ENCODE measurements at places on chromosomes 4 and X.

- DNase-seq, result no peak
Observed at GRCh38 chr4:189341881-189342280, 598.8 kb upstream of the FRG1 start.

DNA sequence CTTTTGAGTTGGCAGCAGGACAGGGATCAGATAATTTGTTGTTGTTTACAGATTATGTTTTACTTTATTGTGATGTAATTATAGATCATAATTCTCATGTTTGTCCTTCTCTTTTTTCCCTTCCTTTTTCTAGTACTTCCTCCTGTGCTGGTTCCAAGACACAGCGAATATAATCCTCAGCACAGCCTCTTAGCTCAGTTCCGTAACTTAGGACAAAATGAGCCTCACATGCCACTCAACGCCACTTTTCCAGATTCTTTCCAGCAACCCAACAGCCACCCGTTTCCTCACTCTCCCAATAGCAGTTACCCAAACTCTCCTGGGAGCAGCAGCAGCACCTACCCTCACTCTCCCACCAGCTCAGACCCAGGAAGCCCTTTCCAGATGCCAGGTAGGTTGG lies 58.0 kb downstream of the SMAD1 start:
- no peak for DNase-seq

DNA sequence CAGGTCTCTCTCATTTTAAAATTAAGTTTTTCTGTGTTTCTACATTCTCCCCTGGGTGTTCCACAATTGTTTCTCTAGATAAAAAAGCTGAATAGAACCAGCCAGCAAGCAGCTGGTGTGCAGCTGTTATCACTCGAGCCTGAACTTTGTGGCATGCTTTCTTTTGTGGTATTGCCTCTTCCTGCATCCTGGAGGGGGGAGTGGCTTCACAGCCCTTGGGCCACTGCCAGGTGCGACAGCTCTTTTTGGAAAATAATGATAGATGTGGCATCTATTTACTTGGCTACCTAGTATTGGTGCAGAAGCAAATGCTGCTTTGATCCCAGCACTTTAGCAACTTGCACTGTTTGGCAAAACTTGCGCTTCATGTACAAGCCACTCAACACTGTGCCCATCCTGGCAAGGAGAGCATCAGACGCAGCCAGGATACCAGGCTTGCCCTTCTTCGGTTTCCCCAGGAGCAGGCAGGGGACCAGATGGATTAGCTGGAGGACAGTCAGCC lies 69.4 kb downstream of the HMGB2 start:
- no peak for DNase-seq

DNA sequence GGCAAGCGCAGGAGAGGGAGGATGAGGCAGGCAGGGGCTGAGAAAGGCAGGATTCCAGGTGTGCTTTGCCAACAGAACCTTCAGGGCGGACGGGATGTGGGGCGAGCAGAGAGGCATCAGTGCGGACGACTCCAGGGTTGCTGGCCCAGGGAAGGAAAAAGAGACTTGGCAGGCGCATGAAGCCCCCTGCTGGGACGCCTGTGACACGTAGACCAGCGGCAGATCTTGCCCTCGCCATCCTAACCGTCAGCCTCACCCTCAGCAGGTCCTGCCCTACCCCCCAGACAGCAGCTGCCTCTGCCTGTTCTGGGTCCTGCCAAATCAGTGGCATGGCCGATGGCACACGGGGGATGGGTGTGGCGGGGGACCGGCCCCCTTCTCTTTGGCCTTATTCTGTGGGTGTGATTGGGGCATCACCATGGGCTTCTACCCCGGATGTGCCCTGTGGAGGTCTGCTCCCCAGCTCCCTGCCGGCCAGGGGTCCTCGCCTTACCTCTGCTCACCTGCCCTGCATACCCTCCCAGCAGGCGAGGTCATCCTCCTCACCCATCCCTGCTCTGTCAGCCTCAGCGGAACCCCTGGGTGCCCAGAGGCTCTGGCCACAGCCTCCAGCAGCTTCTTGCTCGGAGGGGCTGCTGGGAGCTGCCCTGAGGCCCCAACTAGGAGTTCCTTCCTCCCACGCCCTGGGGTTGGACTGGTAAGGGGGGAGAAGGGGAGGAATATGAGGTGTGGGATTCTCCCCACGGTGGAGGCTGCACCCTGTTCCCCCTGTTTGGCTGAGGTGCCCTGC lies 2.9 kb upstream of the SH3BP2 start:
- DNase-seq, result no peak

DNA sequence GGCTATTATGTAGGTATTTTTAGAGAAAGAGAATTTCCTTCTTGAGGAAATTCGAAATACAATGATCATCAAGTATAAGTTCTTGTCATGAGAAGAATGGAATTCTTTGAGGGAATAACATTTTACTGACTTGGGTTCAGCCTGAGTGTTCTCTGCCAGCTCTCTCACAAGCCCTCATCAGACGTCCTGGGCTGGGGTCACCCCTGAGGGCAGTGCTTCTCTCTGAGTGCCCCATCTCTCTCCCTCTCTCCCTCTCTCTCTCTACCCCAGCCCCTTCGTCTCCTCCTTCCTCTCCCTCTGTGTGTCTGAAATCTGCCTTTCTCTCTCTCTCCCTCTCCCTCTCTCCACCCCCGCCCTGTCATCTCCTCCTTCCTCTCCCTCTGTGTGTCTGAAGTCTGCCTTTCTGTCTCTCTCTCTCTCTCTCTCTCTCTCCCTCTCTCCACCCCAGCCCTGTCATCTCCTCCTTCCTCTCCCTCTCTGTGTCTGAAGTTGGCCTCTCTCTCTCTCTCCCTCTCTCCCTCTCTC lies 241.7 kb upstream of the PSAPL1 start:
- DNase-seq, result no peak

DNA sequence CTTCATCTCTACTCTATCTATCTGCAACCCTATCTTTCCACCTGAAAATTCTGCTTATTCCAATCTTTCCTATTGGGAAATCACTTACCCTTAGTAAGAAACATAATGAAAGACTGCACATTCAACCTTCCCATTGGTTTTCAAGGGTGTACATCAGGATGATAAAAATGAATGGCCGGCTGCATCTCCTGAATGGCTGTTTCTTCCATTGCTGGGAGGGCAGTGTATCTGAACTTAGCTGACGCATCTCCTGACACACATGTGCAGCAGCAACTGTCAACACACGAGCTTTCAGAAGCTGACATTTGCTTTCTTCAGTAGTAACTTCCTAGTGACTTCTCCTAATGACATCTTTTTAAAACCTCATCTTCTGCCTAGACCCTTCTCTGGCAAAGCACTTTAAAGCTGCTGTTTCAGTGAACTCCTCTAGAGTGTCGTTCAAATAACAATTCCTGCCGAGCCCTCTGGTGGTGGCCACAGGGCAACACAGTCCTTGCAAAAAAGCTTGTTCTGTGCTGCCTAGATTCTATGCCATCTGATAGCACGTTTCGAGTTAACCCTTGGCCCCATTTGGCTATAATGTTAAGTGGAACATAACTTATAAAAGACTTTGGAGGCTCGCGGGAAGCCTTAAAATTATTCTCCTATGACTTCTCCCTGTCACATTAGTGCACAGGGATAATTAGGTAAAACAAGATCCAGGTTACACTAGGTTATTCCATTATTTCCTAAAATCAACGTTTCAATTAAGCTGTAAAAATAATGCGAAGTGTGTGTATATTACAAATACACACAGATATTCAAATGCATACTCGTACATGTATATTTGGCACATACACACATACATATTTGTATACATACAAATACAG lies 2340.7 kb downstream of the PCDH7 start:
- DNase-seq, result peak; percentile 81

DNA sequence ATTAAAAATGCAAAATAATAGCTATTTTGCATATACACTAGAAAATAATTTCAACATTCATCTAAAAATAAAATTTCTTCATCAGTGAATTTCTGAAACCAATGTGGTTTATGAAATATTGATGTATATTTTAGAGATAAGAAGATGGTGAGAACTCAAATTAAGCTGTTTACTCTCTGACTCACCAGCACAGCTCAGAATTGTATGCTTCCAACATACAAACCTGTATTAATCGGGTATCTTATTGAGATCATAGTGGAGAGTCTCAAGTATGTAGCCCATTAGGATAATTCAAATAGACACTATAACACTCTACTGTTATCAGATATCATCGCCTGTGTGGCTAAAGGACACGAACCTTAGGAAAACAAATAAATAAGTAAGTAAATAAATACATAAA lies 899.5 kb upstream of the INTU start:
- DNase-seq, result no peak

- peak; percentile 16 for DNase-seq
Observed at GRCh38 chr4:86855572-86855971, 6.4 kb upstream of the SLC10A6 start.

- DNase-seq, result no peak
Observed at GRCh38 chrX:156001667-156002021, 4.1 kb downstream of the IL9R start.

GRCh38 chr4:81214881-81215868 lies at the start of gene PRKG2:
TSS of gene PRKG2 (minus strand) at chr4:81215222. CDS start at chr4:81205047, 10,175 bp downstream.
- no peak for DNase-seq

GRCh38 chr4:113981591-113981990 lies 2.1 kb upstream of the ARSJ start:
- DNase-seq, result no peak

GRCh38 chr4:139563515-139563914 lies 7.5 kb upstream of the SETD7 start:
- no peak for DNase-seq

DNA sequence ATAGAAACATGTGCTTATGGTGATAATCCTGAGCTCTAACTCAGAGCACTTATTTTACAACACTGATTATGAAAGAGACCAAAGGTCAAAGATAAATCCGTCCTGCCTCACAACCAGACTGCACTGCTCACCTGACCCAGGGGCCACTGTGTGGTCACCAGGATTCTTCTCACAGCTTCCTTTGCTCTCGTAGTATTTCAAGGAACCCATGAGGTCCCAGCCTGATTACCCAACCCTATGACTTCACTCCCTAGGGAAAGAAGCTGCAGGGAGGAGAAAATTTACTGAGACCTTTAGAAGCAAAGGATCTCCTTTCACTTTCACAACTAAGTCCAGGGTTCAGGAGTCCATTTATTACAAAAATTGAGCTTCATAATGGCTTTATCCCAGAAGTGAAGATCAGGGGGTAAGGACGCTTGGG lies 9.6 kb downstream of the SLC25A5 start:
- no peak for DNase-seq

DNA sequence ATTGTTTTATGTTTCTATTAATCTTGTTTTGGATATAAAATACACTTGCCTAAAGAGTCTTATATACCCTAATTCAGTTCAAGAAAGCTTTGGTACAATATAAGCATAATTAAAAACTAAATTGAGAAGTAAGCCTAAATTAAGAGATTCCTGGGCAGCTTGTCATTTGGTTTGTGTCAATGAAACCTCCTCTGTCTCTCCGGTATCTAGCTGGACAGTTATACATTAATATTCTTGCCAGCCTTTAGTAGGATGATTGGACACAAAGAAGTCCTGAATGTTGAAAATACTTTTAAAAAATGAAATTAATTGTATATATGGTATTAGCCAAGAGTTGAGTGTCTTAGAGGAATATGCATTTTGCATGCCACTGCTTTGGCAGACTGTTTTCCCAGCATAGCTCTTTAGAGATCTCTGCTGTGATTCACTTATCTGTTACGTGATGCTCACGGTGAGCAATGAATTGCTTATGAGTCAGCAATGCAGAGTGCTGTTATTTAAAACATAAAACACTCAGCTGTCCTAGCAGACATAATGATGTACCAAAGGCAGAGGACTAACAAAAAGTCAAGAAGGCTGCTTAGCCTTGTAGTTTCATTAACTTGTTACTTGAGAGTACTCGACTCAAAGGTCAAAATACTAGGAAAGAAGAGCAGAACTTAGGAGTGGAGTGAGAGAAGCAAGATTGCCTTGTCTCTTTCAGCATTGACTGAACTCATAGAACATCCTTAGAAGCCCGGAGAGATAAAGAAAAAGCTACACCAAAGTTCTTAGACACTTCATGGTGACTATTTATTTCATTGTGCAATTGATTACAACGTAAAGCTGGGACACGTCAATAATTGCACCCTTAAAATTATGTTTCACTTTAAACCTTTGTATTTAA lies 1296.1 kb upstream of the PCDH7 start:
- DNase-seq, result peak; percentile 89

DNA sequence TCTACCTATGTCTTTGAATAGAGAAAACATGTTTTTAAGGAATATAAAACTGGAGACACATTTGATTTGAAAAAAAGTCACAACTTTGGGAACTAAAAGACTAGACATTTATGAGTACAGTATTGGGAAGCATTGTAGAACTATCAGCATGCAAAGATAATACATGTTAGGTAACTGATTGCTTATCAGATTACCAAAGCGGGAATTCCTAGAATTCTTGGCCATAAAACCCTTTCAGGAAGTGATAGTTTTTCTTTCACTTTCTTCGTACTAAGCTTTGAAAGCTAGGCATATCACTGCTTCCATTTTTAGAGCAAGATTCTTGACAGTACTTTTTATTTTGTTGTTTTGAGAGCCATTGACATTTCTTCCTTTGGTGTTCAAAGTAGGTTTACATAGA lies 646.6 kb upstream of the PITX2 start:
- no peak for DNase-seq

- DNase-seq, result peak; percentile 72
Observed at GRCh38 chr4:112550728-112551127, 34.7 kb upstream of the NEUROG2 start.

- DNase-seq, result peak; percentile 67
Observed at GRCh38 chrX:25548811-25549210, 533.0 kb upstream of the ARX start.

DNA sequence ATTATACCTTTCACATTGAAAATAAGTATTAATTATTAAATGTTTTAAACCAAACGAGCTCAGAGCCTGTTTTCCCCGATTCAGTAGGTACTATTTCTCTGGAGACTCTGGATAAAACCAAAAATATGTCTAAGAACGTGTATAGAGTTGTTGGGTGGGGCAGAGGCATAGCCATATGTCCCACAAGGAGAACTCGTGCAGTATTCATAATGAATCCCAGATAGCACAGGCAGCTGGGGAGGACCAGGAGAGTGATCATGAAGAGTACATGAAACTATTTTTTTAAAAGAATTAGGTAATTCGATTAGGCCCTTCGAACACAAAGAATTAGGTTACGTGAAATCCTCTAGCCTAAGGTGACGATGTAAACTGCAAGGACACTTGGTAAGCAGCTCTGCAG lies 76.1 kb downstream of the CLDN22 start:
- no peak for DNase-seq

Data from RKO (cell line).